ENCODE measurements at places on chromosomes 2 and 18.

DNA sequence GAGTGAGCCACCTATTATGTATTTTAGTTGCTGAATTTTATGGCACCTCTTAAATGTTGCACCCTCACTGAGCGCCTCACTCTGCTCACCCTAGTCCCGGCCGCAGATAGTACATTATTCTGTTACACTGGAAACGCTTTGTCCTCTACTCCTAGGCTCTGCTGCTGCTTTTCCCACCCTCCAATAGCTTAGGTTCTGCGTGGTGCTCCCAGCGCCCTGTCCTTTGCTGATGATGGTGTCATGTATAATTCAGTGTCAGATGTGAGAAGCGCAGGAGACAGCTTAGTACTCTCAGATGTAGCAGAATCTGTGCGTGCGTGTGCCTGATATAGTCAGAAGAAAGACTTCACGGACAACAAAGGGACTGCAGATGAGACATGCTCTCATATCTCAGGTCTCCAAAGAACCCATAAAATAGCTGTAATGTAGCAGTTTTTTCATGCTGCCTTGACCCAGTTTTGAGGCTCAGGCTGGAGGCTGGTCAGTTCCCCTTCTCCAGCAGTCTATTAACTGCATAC is 1.4 kb upstream of the REEP1 start:
- DNase-seq: no peak

GRCh38 chr2:39470580-39470979 is 33.5 kb upstream of the MAP4K3 start:
- DNase-seq: no peak

DNA sequence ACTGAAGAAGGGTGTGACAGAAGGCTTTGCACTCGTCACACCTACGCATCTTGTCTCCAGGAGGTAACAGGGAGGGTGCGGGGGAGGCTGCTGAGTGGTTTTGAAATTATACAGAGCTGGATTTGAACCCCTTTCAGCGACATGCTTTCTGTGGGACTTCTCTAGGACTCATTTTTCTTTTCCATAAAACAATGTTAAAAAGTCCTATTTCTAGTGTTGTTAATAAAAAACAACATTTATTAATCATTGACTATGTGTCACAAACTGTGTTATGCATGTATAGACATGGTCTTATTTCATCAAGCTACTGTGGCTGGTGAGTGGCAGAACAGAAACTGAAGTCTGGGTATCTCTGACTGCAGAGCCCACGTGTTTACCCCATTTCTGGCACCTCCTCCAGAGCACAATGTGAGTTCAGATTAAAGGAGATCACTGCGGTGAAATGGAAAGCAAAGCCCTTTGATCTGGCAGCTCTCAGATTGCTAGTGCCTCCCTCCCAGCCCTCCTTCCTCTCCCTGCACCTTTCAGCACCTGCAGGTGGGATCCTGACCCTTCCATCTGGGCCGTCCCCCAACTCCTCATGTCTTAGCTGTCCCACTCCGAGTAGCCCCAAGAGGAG is 315.5 kb upstream of the MYT1L start:
- DNase-seq: peak; percentile 63

DNA sequence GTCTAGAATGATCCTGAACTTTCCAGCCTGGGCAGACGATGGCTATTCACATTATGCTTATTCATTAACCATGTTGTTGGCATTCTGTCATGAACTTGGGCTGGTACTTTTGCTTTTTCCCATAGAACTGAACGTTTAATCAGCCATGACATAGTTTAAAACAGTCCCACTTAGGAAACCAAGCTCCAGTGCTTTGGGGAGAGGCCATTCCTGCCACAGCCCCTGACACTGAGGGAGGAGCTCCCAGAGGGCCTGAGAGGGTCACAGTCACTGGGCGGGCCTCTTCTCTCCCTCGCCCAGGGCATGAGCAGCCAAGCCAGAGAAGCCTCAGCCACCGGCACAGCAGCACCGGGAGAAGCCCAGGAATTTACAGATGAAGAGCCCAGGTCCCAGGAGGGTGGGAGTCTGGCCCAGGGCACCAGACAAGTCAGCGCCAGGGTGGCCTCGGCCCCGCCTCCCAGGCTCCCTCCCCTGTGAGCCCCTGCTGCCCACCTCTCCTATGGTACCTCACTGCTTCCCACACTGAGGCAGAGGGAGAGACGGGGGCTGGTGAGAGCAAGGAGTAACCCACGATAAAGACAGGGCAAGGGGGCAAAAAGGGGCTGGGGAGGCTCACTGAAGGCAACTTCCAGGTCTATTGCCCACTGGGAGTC is 33.6 kb downstream of the MAL start:
- no peak for DNase-seq

- DNase-seq: no peak
Measured at GRCh38 chr2:176585791-176586190, 316.5 kb downstream of the MTX2 start.

GRCh38 chr18:3624935-3625741 is 175.2 kb downstream of the TGIF1 start:
- peak; percentile 14 for DNase-seq

- DNase-seq: no peak
Measured at GRCh38 chr18:36448384-36449290, 151.1 kb downstream of the FHOD3 start.

All from naive thymus-derived CD8-positive, alpha-beta T cell (primary cell).